Bone marrow (tissue), 2 donors: ENCODE measurements at places on chromosomes 7 and 10.

DNA sequence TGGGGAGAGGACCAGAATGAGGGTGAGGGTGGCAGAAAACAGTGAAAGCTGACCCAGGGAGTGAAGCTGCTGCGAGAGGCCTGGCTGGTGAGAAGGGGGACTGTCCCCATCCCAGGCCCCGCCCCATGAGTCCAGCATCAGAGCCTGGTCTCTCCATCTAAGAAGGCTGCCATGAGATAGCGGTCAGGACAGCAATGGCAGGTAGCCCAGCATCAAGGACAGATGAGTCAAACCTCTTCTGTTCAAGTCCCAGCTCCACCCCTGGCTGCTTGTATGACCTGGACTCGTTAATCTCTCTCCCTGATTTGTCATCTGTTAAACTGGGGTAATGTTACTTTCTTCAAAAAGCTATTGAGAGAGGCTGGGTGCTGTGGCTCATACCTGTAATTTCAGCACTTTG lies 22.2 kb downstream of the GPNMB start:
- DNase-seq = no peak

DNA sequence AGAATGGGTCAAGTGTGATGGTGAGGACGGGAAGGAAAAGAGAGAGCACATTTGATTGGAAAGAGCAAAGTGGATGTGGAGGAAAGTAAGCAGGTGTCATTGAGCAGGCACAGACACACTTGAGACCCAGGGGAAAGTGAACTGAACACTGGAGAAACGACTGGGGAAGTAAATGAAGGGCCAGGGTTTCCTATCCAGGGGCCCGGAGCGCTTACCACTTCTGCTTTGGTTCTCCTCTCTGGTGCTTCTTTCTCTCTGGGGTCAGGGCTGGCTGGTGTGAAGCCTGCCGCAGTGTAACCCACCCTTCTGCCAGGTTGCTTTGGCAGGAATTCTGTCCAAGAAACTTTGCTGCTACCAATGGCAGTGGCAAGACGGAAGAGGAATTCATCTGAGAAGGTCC lies 219.3 kb downstream of the SKAP2 start:
- no peak for DNase-seq

DNA sequence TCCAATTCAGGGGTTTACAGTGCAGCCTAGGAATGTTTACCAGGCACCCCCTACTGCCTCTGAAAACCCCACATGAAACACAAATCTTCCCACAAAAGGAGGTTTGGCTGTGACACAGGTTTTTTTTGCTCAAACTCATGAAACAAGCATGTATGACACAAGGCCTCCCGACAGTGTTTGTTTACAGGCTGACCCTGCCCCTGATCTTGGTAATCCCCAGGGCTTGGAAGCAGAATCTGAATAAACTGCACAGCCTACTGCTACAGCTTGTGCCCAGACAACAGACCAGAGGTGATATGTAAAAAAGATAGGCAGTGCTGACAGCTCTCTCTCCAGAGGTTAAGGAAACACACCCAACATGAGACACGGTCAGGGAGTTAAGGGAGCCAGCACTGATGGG lies 184.2 kb downstream of the KMT2E start:
- DNase-seq = no peak

DNA sequence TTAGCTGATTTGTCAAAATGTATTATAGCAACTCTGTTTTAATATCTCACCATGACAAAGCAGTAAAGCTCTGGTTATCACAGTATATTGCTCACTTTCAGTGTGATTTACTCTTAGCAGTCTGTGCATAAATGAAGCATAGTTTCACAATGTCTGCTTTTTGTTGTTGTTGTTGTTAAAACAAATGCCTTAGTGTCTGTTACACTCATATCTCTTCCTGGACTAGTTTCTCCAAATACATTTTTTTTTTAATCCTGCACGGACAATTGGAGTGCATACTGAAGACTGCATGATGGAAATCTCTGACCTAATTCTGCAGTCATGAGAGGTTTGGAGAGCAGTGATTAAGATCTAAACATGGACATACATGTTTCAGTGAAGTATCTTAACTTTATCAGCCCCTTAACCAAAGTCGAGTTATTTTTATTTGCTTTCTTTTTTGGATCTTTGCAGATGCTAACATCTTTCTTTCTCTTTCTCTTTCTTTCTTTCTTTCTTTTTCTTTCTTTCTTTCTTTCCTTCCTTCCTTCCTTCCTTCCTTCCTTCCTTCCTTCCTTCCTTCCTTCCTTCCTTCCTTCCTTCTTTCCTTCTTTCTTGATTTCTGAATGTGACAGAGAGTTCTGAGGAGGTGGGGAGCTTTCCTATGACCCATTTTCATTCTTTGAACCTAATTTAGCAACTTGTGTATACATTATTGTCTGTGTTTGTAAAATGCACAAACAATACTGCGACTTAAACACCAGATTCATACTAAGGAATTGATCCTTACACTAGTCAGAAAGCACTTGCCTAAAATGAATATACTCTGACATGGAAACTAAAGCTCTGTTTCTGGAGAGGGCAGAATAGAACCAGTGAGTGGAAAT lies 161.5 kb upstream of the AGR3 start:
- no peak for DNase-seq

DNA sequence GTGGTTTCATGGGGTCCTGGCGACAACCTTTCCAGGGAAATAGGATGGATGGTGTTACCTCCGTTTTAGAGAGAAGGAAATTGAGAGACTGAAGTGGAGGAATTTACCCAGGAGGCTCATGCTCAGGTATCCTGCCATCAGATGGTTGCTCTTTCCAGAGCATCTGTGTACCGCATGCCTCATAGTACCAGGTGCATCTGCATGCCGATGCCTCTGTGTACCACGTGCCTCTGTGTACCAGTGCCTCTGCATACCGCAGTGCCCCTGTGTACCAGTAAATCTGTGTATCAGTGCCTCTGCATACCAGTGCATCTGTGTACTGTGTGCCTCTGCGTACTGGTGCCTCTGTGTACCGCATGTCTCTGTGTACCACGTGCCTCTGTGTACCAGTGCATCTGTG lies 3.2 kb downstream of the VWA2 start:
- no peak for DNase-seq

- DNase-seq = no peak
These were observed 32.2 kb upstream of the COL13A1 start for GRCh38 chr10:69769395-69769992.

DNA sequence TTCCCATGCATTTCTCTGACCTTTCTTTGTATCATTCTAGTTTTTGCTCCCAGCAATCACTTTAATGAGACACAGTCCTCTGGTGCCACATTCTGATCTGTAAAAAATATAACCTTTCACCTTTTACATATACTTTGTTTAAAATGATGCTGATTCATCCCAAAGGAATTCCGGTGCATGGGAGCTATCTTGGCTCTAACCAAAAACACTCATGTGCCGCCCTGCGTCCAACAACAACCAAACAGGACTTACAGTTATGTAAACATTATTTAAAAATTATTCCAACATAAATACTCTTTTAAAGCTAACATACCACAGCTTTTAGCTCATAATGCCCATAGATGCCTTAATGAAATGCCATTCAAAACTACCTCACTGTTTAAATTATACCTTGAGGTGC lies 7.7 kb upstream of the OPALIN start:
- DNase-seq = no peak

DNA sequence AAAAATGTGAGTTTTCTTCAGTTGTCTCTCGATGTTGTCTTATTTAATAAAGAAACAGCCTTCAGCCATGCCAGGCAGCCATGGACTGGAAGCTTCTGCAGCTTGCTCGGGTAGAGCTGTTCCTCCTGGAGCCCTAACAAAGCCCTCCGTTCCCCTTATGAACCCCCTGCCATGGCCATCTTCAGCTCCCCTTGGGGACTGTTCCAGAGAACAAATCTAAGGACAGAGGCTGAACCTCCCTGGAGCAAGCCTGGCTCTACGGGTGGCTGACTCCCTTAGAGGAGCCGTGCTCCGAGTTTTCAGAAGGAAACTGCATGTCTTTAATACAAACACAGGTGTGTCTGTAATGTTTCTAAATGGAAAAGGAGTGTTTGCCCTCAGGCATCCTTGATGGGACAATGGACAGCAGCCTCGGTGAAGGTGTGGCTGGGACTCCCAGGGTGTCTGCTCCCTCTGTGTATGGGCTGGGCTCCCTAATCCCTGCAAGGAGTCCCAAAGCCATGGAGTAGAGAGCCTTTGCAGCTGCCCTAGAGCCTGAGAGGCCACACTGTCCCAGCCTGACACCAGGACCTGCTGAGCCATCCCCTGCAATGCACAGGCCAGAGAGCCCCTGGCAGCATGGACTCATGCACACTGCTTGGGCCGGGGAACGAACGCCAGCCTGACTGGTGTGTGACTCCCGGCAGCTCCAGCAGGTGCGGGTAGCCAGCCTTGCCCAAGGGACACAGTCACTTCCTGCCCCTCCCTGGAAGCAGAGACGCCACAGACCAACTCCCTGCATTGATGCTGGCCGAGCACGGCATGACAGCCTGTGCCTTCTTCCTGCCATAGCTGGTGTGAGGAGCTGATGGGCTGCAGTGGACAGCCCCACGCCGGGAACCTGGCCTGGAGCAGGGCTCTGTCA lies 381.8 kb downstream of the TCERG1L start:
- DNase-seq = no peak

DNA sequence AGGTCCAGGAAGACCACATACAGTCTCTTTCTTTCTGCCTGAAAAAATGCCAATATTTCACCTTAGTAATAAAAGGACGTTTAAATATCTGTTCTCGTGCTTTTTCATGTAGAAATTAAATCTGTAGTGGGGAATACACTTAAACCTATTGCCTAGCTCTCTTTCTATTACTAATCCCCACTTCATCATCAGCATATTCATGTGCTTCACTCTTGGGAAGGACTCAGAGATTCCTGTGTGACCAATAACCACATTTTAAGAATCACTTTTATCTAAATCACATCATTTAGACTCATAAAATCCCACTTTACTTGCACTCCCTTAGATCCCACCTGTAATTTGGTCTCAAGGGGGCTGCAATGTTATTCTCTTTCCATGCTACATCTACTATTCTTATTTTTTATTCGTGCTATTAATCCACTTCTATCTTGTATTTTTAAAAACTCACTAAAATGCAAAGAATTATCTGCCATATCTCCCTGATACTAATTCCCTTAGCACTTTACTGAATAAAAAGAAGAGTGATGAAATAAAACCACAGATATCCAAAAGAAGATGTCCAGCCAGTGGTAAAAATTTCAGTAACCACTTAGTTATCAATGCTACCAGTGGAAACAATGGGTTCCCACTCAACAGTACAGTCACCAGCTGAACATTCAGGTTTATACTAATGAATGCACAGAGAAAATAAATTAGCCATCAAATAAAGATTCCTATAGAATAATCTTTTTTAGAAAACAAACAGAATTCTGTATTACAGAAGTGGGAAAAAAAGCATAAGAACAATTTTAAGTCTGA lies 102.1 kb downstream of the PPP1R17 start:
- no peak for DNase-seq

GRCh38 chr10:128863411-128863810 lies 603.6 kb upstream of the MGMT start:
- DNase-seq = no peak

DNA sequence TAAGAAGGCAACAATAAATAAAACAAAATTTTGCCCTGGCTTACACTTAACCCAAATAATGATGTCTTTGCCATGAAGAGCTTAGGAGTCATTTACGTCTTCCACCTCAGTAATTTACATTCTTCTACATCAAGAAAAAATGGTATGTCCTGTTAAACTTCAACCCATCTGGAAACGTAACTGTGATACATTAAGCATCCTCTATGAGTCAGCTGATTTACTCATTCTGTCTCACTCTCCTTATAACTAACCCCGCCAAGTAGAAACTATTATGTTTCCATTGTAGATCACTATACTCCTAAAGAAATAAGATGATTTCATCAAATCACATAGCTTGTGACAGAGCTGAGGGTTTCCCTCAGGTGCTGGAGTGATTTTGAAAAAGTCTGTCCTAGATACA lies 330.7 kb downstream of the CDC14C start:
- no peak for DNase-seq

- DNase-seq = no peak
These were observed 595.6 kb upstream of the NRP1 start for GRCh38 chr10:33930079-33930478.

DNA sequence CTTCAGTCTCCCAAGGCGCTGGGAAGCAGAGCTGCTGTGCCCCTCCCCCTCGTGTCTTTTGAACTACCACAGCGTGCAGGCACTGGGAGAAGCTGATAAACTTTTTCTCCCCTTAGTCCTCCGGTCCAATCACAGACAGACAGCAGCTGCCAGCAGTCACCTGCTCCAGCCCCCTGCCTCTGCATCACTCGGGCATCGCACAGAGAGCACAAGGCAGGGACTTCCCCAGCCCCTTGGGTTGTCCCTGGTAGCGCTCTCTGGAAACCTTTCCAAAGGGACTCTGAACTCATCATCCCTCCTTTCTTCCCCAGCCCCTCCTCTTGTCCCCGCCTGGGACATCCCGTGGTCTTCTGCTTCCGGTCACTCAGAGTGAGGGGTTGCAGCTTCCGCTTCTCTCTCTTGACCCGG lies 1.4 kb upstream of the NEUROG3 start:
- no peak for DNase-seq

DNA sequence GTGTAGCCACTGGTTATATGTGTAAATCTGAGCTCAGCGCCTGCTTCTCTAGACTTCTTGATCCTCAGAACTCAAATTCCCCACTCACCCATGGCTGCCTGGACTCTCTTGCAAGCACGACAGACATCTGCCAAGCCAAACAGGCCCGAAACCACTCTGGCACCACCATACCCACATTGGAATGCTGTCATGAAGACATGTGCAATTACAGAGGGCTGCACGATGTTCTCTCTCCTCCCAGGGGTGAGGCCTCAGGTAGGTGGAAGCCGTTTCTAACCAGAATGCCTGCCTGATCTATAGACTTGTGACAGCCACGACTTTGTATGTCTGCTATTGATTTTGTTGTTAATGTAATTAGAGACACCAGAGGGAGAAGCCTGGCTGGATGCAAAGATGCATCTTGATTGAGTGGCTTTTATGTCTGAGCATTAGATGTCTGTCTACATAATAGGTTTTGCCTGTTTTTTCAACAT lies 4.0 kb downstream of the BAMBI start:
- no peak for DNase-seq

DNA sequence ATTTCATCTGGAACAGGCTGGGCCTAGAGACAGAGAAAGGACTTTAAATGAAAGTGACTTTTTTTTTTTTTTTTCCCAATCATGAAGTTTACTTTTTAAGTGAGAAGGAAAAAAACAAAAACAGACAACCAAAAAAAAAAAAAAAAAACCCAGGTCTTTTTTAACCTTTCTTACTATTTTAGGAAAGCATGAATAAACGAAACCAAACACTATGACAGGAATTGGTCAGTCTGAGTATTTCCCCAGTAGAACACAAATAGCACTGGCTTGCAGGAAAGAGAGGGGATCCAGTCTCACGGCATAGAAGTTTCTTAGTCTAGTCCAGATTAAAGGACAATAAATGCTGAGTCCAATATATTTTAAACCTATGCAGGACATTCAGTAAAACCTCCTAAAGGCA lies 180.5 kb upstream of the CCDC6 start:
- no peak for DNase-seq
